Body of pancreas (tissue), 4 donors: ENCODE measurements at places on chromosomes 3 and 15. TPM values are rescaled to one million over a fixed set of nuclear protein-coding genes. Genes with fewer than 3 reads are reported as not detected.

DNA sequence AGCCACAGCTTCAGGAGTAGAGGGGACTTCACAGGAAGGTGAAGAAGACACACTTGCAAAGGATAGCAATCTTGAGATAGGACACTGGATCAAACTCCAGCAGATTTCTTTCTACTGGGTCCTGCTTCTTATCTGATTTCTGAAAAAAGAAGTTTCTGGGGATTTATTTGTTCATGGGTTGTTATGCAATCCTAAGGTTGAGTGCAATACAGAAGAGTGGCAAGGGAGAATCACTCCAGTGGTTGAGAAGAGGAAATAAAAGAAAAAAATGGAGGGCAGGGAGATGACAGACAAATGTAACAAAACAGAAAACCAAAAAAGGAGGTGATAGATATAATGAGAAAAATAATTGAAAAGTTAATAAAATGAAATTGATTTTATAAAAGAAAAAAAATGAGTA, 858.3 kb downstream of the TUSC7 start:
- no peak for DNase-seq

GRCh38 chr15:28975766-28976179, 90.0 kb downstream of the APBA2 start:
- peak; percentile 76 for DNase-seq

GRCh38 chr15:96924570-96924969, 594.1 kb downstream of the NR2F2 start:
- DNase-seq = no peak

DNA sequence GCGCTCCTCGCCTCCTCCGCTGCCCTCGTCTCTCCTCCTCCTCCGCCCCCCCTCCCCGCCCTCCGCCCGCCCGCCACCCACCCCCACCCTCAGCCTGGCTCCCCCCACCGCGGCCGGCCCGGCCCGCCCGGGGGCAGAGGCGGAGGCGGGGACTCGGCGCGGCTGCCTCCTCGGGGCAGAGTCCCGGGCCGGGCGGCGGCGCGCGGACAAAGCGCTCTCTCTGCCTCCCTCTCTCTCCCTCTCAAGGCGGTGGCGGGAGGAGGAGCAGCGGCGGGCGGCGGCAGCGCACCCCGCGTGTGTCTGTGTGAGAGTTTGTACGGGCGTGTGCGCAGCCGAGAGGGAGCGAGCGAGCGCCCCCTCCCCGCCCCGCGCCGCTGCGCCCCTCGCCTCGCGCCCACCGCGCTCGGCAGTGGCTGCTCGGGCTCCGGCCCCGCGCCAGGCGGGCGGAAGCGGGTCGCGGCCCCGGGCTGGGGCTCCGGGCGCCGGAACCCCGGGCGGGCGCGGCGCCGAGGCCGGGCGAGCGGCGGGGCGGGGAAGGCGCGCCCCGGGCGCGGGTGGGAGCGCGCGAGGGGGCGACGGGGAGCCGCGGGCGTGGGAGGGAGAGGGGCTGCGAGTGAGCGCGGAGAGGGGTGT, at the start of gene IGF2BP2:
Gene IGF2BP2 (minus strand): TSS at position 37 of the 633 bp plus-strand sequence. CDS start 82 bp downstream, outside the sequence.
- peak; percentile 73 for DNase-seq

Gene HRG
- not detected for total RNA-seq
